Vein endothelial cell (primary cell): ENCODE measurements at places on chromosomes 2 and 18. TPM values are rescaled to one million over a fixed set of nuclear protein-coding genes. Genes with fewer than 3 reads are reported as not detected.

SLC8A1 gene
- 1.6 and 2.3 TPM in 2 replicates for total RNA-seq

IL18R1 gene
- 1.6 and 3.4 TPM in 2 replicates for total RNA-seq

SP140 gene
- total RNA-seq = not detected in 2 replicates

KLHL41 gene
- total RNA-seq = 0.19 TPM in 1 of 2 replicates, not detected in the other

LBH gene
- 23.0 and 41.2 TPM in 2 replicates for total RNA-seq

RAB6D gene
- under 0.01 and 0.10 TPM in 2 replicates for total RNA-seq

EN1 gene
- not detected in 2 replicates for total RNA-seq

DHX57 gene
- total RNA-seq = 18.3 and 20.9 TPM in 2 replicates

PPP1R1C gene
- under 0.01 and 0.10 TPM in 2 replicates for total RNA-seq

CD8A gene
- total RNA-seq = not detected in 2 replicates
